ENCODE measurements at places on chromosomes 4 and X.

DNA sequence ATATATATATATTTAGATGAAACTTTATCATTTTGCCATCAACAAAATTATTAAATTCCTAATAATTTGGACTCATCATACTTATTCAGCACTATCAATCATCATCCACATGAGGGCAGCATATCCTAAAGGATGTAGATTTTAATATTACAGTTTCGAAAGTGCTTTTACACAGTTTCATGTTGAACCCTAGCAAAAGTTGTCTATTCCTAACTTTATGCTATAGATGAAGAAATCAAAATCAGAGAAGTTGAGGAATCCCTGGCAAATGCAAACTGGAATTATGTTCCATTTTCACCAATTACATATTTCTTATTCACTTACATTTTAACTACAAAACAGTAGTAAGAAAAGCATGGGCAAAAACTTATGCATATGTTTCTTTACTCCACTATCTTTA lies 36.6 kb upstream of the UGT2A1 start:
- DNase-seq, result no peak

- DNase-seq, result no peak
Measured at GRCh38 chrX:74923942-74924448, 1.3 kb downstream of the NEXMIF start.

GRCh38 chr4:10773010-10773409 lies 88.4 kb upstream of the CLNK start:
- DNase-seq, result no peak

DNA sequence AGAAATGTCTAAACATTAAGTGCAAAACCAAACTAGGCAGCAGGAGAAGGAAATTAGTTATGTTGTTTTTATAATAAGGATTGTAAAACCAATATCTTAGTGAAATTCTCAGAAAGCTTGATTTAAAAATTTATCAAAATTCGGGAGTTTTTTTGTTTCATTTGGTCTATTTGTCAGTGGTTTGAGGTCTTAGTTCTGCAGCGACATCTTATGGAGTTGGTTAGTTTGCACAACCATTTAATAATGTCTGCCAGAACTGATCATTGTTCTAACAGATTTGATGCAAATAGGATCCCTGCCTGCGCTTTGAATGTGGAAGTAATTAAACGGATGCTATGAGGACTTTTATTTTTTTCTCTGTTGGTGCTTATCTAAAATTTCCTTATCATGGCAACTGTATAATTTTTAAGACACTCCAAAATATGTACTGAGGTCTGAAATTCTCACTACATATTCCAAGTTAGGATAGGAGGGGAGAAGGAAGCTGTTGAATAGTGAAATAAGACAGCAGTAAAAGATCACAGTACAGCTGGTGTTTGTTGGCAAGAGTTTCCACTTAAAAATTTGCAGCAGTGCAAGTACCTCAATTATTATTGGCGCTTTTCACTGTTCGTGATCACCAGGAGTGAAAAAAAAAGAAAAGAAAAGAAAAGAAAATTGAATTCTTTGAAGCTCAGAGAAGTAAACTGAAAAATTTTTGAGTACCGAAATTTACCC lies 2521.4 kb downstream of the ARAP2 start:
- DNase-seq, result no peak

DNA sequence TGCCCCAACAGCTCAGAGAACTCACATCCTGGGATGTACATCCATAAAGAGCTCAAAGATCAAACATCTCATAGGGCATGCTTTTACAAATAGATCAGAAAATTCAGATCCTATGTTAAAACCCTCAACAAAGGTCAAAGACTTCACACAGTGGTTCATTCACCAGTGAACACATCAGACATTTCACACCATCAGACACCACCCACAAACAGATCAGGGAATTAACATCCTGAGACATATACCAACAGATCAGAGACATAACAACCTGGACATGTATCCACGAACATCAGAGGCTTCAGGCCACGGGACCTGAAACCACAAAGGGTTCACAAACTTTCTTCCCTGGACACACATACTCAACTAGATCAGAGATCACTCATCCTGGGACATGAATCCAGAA lies 23.4 kb downstream of the SUV39H1 start:
- no peak for DNase-seq

DNA sequence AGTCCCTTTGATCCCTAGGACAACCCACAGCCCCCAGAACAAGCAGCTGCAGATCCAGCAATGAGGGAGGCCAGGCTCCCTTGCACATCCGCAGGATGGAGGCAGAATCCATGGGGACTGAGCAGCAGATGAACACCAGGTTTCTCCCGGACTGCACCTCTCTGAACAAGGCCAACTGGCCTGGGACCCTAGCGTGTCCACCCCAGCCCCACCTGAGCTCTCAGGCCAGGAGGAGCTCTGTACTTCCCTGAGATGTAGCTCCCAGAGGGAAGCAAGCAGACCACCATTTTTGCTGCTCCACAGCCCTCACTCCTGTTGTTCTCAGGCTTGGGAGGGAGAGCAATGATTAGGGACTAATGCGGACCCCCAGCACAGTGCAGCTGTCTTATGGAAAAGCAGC lies 1195.8 kb downstream of the PCDH18 start:
- no peak for DNase-seq

GRCh38 chrX:115029869-115030570 lies 12.6 kb upstream of the IL13RA2 start:
- no peak for DNase-seq

DNA sequence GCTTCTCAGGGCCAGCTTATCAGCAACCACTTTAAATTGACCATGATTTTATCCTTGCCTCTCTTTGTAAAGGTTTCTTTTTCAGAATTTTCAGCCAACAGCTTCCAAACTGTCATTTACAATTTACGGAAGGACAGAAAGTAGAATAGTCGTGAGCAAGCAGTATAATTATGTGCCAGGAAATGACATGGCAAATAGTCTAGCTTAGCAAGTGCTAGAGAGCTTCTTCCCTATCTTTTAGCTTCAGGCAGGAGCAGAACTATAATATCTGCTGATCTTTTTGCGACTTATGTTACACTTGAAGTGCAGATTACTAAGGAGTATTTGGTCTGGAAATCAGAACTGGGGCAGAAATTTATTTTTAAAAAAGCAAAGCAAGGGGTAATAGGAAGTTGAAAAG lies 123.0 kb upstream of the AP1S2 start:
- DNase-seq, result no peak

- DNase-seq, result no peak
Measured at GRCh38 chr4:139535871-139536234, 20.2 kb downstream of the SETD7 start.

- no peak for DNase-seq
Measured at GRCh38 chr4:143377611-143378099, 41.0 kb downstream of the GAB1 start.

- DNase-seq, result no peak
Measured at GRCh38 chrX:21932292-21933002, 8.1 kb upstream of the SMS start.

GRCh38 chr4:100935090-100935489 lies 412.2 kb downstream of the PPP3CA start:
- no peak for DNase-seq

DNA sequence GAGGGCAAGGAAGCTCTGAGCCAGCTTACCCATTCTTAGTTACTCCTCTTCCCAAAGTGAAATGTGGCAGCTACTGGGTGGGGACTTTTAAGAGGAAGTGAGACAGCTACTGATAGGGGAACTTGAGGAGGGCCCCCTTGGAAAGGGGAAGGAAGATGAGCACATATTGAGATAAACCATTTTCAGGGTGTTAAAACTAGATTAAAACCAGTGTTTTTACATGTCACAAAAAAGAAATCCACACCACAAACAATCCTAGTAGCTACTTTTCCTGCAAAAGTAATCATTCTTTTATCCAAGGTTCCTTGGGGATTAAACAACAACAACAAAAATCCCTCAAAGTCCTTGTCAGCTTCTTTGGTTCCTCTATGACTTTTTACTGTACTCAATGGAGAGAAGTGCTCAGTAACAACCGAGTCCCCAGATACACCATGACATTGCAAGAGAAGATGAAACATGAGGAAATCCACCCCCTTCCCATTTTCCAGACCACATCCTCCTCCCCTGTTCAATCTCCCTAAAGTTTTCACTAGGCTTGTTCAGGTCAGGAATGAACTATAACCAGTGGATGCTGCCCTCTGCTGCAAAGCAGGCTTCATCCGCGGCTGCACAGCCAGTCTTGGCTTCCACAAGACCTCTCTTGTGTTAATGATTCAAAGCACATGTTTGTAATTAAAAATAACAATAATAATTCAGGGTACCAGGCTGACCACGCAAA lies 113.5 kb upstream of the TMEM164 start:
- DNase-seq, result peak; percentile 26

DNA sequence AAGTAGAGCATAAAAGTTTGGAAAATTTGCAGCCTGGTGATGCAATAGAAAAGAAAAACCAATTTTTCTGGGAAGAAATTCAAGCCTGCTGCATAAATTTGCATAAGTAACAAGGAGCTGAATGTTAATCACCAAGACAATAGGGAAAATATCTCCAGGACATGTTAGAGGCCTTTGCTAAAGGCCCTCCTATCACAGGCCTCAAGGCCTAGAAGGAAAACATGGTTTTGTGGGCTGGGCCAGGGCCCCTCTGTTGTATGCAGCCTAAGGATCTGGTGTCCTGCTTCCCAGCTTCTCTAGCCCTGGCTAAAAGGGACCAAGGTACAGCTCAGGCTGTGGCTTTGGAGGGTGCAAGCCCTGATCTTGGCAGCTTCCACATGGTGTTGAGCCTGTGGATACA lies 6.2 kb upstream of the RTL3 start:
- DNase-seq, result no peak

GRCh38 chrX:154719132-154719675 lies 31.7 kb downstream of the GAB3 start:
- no peak for DNase-seq

DNA sequence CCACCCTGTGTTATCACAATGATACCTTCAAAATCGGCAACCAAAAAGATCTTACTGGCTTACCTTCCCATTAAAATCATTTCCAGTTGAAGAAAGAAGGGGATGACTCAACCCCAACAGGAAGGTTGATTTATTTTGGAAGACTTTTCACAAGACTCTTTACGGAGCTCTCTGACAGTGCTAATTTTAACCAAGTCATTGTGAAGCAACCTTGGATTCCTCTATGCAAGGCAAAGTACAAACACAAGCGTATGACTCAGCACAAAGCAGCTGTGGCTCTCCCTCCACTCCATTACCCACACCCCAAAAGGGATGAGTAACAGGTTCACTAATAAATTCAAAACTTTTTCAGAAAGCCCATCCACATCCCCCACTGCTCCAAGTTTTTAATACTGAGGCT lies 213.8 kb upstream of the FGF13 start:
- no peak for DNase-seq

DNA sequence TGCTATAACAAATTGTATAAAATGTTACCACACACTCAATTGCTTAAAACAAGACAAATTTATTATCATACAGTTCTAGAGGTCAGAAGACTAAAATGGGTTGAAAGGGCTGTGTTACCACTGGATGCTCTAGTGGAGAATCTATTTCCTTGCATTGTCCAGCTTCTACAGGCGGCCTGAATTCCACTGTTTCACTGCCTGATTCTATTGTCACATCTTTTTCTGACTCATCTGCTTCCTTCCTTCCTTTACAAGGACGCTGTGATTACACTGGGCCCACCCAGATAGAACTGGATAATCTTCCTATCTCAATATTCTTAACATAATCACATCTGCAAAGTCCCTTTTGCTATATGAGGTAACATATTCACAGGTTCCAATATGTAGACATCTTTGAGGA lies 19.4 kb upstream of the ARMCX1 start:
- DNase-seq, result no peak

DNA sequence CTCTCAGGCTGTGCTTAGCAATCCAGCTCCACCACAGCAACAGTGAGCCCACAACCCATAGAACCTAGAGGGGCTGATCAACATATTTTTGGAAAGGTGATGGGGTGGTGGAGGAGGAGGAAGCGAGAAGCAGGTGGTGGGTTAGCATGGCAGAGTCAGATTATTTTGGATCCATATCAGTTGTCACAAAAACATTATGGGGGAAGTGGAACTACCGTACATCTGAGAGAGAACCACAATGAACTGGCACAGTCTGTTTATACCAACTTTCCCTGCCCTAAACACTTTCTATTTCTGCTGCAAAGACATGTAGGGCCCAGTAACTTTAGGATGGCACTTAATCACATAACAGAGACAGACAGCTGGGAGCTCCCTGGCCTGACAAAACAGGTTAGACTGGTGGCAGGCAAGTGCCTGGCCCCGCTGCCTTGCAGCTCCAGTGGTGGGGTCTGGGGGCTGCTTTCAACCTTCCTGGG lies 4.3 kb downstream of the SLC9A7 start:
- no peak for DNase-seq

DNA sequence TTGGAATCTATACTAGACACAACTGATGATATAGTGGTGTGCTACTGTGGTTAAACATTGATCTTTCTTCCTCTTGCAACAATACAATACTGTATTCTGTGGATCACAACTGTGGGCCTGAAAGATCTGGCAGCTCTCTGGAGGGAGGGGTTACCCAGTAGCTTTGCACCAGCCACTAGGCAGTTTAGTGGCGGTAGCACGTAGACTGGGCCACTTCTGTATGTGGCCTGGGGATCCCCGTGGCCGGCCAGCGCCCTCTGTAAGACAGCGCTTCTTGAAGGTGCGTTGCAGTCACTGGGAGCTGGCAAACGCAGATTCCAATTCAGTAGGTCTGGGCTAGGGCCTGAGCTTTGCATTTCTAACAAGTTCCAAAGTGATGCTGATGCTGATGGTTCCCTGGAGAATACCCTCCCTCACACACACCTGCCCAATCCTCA lies 168.6 kb downstream of the MGST2 start:
- no peak for DNase-seq

- peak; percentile 52 for DNase-seq
Measured at GRCh38 chrX:49291615-49292337, 11.7 kb upstream of the GAGE10 start.

DNA sequence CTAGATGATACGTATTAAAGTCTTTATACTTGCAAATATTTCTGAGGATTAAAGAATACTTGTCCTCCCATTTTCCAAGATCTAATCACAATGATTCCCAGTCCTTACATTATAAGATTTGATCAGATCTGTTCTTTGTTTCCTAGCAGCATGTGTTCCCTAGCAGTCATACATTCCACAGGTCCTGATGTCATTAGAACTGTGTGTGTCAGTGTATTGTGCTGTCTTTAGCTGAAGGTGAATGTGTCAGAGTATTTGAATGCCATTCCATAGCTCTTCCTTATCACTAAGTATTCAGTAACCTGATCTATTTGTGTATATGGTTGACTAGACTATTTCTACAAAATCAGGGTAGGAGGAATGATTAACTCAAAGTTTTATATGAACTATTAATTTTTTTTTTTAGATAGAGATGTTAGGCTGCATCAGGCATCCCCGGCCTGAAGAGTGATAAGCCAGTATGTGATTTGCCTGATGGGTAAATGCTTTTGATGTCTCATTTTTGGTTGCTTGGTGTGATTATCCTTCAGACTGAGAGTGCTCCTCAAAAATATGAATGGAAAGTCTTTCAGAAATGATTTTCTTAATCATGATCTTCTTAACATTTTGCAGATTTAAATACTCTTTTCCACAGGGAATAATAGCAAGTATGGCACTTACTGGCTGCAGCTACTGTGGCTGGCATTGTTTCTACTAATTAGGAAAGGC lies 4.4 kb downstream of the ADGRL3 start:
- no peak for DNase-seq

- no peak for DNase-seq
Measured at GRCh38 chrX:5907207-5907606, 321.5 kb downstream of the NLGN4X start.

GRCh38 chrX:17042037-17042436 lies 95.6 kb downstream of the REPS2 start:
- DNase-seq, result no peak

GRCh38 chr4:159937595-159937994 lies 834.7 kb downstream of the RAPGEF2 start:
- no peak for DNase-seq

GRCh38 chr4:76990288-76991080 lies 40.9 kb downstream of the SEPTIN11 start:
- no peak for DNase-seq
